ENCODE measurements at places on chromosomes 2 and 18.

DNA sequence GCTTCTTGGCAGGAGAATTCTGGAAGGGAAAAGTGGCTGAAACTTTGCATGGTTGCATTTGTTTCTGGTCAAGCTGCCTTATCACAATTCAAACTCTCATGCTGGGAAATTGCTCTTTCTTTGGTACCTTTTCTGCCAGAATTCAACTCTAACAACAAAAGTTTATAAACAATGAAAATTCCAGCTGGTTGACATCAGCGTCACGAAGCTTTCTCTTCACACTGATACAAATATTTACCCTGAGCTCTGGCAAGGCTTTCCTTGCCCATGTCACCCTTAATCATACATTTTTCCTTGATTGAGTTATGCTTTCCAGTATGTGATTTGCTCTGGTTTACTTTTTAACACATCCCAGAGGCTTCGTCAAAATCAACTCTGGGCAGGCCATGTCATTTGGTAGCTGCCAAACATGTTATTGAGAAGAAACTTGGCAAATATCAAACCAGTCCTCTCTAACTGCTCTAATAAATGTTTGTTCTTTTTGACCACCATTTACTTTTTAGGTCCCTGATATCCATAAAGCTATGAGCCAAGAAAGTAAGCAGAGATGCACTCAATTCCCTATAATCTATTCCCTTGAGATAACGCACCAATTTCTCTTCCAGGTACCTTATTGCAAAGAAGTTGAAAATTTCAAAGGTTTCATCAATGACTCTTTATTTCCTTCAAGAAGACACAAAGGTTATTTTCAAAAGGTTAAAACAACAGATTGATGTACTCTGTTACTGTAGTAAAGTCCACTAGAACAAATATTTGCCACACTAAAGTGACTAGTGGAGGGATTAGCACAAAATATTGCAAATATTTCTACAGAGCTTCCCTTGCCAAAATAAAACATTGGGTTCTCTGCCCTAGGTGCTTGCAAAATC lies 1241.1 kb upstream of the ZEB2 start:
- no peak for DNase-seq

DNA sequence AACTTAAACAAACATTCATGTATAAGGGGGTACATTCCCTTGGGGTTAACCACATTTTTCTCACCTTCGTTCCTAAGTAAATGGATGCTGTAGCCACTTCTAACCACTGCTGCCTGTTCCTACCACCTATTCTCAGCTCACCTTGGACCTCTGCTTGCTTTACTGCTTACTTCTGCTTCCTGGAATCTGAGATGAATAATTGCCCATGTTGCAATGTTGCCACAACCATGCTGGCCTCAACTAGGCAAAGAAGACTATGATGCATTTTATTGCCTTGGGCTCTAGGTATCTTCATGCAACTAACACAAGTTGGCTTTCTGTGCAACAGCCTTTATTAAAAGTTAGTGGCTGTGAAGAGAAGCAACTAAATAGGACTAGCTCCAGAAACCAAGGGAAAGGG lies 106.3 kb upstream of the TCF4 start:
- no peak for DNase-seq

DNA sequence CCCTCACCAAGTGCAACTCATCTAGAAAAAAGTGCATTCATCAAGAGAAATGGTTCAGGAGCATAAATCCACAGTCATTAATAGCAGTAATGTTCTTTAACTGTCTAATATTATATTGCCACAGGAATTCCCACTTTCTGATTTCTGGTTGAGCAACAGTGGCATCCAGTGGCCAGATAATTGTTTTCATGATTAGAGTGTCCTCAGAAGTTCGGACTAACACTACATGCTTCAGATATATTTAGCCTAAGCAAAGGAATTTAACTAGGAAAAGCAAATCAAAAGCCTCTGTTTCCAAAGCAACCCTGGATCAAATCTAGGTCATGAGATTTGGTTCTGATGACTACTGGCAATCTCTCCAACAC lies 9.8 kb upstream of the ERBB4 start:
- DNase-seq = no peak

GRCh38 chr18:37668971-37669747 lies 103.6 kb upstream of the CELF4 start:
- DNase-seq = no peak

- DNase-seq = no peak
These were observed 6.6 kb downstream of the RPS7 start for GRCh38 chr2:3581367-3582262.
